ENCODE measurements at places on chromosomes 12 and 14.

DNA sequence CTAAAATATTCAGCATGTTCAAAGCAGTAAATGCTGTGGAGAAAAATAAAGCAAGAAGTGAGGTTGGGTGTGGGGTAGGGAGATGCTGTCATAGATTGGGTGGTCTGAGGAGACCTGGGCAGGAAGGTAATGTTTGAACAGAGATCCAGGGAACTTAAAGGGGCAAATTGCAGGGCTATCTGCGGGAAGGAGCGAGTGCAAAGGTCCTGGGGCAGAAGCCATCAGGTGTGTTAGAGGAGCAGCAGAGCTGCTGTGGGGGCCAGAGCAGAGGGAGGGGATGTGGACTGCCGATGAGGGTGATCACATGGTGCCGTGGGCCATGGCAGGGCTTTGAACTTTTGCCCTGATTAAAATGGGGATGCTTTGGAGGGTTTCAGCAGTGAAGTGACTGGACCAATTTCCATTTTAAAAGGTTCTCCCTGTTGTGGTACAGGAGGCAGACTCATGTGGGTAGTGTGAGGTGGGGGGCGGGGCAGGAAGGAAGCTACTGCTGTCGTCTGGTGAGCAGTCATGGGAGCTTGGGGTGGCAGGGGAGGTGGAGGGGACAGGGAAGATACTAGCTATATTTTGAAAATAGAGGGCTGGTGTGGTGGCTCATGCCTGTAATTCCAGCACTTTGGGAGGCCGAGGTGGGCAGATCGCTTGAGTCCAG, 145.0 kb downstream of the AACS start:
- H3K27me3 ChIP-seq: no peaks in the 10 kb centered on the region
- no peak for DNase-seq
- H3K27ac ChIP-seq: no peak overlapping the region
- H3K4me3 ChIP-seq: no peak overlapping the region

- no peaks in the 10 kb centered on the region for H3K27me3 ChIP-seq
- H3K36me3 ChIP-seq: peaks cover 20% of the 10 kb centered on the region
- peaks cover 19% of the 10 kb centered on the region for H3K4me1 ChIP-seq
- H3K27ac ChIP-seq: peak overlapping the region; percentile 87
- peak; percentile 89 for DNase-seq
- peak overlapping the region; percentile 46 for H3K4me3 ChIP-seq
Observed at GRCh38 chr14:55136885-55137786, 8.1 kb downstream of the LGALS3 start.

DNA sequence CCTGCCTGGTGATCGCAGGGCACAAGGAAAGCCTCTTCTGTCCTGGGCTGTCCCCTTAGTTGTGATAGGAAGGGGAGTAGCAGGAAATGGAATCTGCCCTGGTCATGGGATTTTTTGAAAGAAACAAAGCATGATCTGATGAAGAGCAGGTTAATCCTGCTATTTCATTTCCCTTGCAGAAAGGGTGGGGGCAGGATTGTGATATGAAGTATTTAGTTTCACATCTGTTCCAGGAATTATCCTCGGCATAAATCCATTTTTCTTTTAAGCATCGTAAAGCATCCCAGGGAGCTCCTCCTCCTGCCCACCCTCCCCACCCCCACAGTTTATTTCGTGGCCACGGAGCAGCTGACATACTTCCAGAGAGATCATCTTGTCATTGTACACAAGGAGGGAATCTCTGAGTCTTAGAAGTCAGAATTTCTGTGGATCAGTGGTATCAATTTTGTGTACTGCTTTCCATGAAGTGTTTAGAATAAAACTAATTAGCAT, 53.1 kb downstream of the TGFB3 start:
- H3K4me1 ChIP-seq: no peaks in the 10 kb centered on the region
- no peaks in the 10 kb centered on the region for H3K36me3 ChIP-seq
- no peaks in the 10 kb centered on the region for H3K27me3 ChIP-seq

DNA sequence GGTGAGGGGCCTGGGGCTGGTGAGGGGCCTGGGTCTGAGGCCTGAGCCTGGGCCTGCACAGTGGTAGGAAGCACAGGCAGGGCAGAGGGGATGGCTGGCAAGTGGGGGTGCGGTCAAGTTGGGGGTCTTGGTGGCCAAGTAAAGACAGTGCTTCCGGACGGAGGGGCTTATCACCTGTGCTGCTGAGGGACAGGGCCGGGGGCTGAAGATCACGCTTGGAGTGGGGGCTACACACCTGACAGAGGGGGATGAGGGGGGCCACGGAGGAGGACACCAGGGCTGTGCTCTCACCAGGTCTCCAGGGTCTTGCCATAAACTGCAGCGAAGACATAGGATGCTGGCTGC, 12.2 kb downstream of the TEDC1 start:
- H3K4me1 ChIP-seq: no peaks in the 10 kb centered on the region
- no peak overlapping the region for H3K4me3 ChIP-seq
- H3K27me3 ChIP-seq: no peaks in the 10 kb centered on the region
- no peak overlapping the region for H3K27ac ChIP-seq
- no peak for DNase-seq

- peak overlapping the region; percentile 79 for H3K27ac ChIP-seq
- H3K36me3 ChIP-seq: no peaks in the 10 kb centered on the region
- peak; percentile 99 for DNase-seq
- H3K27me3 ChIP-seq: no peaks in the 10 kb centered on the region
- peaks cover 18% of the 10 kb centered on the region for H3K4me1 ChIP-seq
- H3K4me3 ChIP-seq: no peak overlapping the region
Observed at GRCh38 chr14:69317102-69317755, 57.3 kb downstream of the GALNT16 start.

GRCh38 chr14:61510736-61511557, 184.4 kb upstream of the HIF1A start:
- no peak overlapping the region for H3K4me3 ChIP-seq
- DNase-seq: no peak
- peaks cover 7% of the 10 kb centered on the region for H3K4me1 ChIP-seq
- no peak overlapping the region for H3K27ac ChIP-seq
- no peaks in the 10 kb centered on the region for H3K27me3 ChIP-seq

GRCh38 chr14:34324363-34324795, 137.7 kb downstream of the SPTSSA start:
- no peak overlapping the region for H3K4me3 ChIP-seq
- no peak overlapping the region for H3K27ac ChIP-seq
- H3K4me1 ChIP-seq: no peaks in the 10 kb centered on the region
- H3K27me3 ChIP-seq: no peaks in the 10 kb centered on the region
- no peaks in the 10 kb centered on the region for H3K36me3 ChIP-seq

DNA sequence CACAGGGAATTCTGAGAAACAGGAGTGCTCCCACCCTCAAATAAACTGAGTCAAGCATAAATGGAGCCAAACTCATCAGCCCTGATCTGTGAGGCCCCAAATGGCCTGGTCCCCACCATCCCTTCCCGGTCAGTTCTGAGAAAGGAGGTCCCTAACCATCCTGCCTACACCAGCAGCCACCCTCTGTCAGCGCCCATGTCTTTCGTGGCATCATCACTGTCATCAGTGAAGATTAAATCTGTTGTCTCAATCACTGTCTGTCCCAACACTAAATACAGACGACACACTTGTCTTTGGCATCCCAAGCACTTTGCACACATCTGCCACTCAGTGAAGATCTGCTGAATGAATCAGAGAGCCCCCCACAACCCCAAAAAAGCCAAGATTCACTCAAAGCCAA, 22.4 kb downstream of the VPS37B start:
- H3K4me3 ChIP-seq: no peak overlapping the region
- peaks cover 18% of the 10 kb centered on the region for H3K4me1 ChIP-seq
- no peak overlapping the region for H3K27ac ChIP-seq
- DNase-seq: no peak
- peaks cover 6% of the 10 kb centered on the region for H3K36me3 ChIP-seq

- no peak overlapping the region for H3K27ac ChIP-seq
- no peaks in the 10 kb centered on the region for H3K4me1 ChIP-seq
- H3K36me3 ChIP-seq: no peaks in the 10 kb centered on the region
Observed at GRCh38 chr14:80567905-80568536, 356.7 kb upstream of the DIO2 start.

DNA sequence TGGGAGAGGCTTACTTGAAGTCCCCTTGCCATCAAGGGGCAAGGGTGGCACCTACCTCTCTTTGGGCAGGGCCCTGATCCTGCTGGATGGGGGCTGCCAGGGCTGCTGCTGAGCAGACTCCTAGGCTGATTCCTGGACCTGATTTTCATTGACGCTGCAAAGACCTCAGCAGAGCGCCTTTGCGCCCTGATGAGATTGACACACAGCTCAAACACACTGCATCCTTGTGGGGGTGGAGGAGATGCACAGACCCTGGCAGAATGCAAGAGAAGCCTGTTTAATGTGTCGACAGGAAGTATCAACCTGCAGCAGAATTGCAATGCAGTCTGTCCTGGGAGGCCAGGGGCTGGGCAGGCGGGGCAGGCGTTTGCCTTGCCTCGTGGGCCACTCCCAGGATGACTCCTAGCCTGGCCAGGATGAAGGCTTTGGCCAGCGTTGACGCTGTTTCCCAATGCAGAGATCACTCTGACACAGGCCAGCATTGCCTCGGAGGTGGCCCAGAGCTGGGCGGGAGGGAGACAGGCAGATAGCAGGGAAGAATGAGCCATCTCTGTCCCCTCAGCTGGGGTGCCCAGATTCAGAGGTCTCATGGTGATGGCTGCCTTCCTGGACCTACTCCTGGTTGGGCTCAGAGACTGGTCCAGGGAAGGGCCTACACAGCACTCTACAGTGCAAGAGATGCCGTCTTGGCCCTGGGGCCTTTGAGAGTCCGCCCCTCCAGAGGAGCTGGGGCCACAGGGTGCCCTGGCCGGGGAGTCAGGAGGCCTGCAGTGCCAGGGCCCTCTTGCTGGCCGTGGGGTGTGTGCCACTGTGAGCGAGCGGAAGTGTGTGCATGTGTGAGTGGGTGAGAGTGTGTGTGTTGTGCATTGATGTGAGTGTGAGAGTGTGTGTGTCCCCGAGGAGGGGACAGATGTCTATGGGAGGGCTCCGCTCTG, 108.3 kb downstream of the KIF26A start:
- no peak overlapping the region for H3K27ac ChIP-seq
- H3K36me3 ChIP-seq: no peaks in the 10 kb centered on the region
- H3K4me3 ChIP-seq: no peak overlapping the region
- no peaks in the 10 kb centered on the region for H3K27me3 ChIP-seq
- DNase-seq: no peak
- H3K4me1 ChIP-seq: no peaks in the 10 kb centered on the region

DNA sequence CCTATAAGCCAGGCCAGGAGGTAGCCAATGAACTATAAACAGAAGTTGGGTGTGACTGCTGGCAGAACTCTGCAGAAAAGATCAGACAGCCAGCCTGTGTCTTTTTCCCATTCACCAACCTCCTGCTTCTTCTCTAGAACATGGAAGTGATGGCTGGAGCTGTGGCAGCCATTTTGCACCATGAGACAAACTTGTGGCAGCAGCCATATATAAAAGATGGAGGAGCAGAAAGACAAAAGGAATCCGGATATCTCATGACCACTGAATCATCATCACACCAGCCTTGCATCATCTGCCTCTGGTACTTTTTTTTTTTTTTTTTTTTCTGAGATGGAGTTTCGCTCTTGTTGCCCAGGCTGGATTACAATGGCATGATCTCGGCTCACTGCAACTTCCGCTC, 8.7 kb downstream of the BEGAIN start:
- no peak overlapping the region for H3K4me3 ChIP-seq
- no peaks in the 10 kb centered on the region for H3K4me1 ChIP-seq
- H3K36me3 ChIP-seq: no peaks in the 10 kb centered on the region
- DNase-seq: no peak

DNA sequence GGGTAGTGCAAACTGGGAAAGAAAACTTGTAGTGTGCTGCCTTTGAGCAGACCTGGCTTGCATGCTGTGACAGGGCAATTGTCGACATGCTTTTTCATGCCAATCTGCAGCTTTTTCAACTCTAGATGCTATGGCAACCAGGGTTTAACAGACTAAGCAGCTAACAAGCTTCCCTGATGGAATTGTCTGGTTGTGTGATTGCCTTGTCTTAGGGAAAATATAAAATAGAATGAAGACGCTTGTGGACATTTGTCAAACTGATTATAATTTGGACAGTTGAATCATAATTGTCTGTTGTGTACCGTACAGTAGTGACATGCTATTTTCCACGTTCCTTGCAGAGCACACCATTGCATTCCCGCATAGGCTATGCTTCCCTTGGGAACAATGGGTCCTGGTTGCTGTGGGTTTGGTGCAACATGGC, 113.0 kb downstream of the FOXG1 start:
- H3K4me1 ChIP-seq: no peaks in the 10 kb centered on the region
- no peak overlapping the region for H3K27ac ChIP-seq
- no peak overlapping the region for H3K4me3 ChIP-seq

DNA sequence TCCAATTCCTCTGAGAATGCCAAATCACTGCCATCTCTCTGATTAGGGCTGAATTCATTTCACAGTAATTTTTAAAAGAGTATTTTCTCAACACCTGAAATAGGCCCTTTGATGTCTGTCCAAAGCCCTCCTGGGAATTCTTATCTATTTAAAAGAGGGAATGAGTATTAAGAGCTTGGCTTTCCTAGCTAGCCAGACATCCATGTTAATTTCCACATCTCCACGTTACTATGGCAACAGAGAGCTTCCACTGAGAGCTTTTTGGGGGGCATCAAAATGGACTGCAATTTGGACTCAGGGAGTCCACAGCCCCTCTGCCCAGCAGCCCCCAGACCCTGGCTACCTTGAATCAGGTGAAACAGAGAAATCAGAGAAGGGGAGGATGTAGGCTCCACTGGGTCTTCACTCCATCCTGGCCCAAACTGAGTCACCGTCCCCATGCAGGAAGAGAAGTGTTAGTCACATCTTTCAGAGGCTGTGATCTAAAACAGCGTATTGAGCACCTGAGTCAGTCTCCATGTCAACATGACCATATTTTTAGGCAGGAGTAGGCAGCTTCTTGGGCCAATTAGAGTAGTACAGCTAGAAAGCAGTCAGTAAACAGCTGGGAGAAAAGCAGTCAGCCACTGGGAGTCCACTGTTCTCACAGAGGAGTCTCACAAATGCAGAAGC, 7.0 kb upstream of the FICD start:
- no peak overlapping the region for H3K27ac ChIP-seq
- H3K4me3 ChIP-seq: no peak overlapping the region
- no peaks in the 10 kb centered on the region for H3K4me1 ChIP-seq
- no peak for DNase-seq
- no peaks in the 10 kb centered on the region for H3K36me3 ChIP-seq

- H3K4me3 ChIP-seq: no peak overlapping the region
- no peaks in the 10 kb centered on the region for H3K4me1 ChIP-seq
- no peaks in the 10 kb centered on the region for H3K27me3 ChIP-seq
- H3K36me3 ChIP-seq: no peaks in the 10 kb centered on the region
- DNase-seq: no peak
- H3K27ac ChIP-seq: no peak overlapping the region
Observed at GRCh38 chr14:61640158-61641136, 54.9 kb upstream of the HIF1A start.

DNA sequence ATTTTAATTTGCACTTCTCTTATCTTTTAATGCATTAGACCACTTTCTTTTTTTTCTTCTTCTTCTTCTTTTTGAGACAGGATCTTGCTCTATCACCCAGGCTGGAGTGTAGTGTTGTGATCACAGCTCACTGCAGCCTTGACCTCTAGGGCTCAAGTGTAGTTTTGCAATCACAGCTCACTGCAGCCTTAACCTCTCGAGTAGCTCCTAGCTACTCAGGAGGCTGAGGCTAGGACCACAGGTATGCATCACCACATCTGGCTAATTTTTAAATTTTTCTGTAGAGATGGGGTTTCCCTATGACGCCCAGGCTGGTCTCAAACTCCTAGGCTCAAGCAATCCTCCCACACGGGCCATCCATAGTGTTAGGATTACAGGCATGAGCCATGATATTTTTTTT, 12.7 kb downstream of the TMED8 start:
- H3K27me3 ChIP-seq: no peaks in the 10 kb centered on the region
- no peak for DNase-seq
- no peak overlapping the region for H3K4me3 ChIP-seq
- H3K36me3 ChIP-seq: no peaks in the 10 kb centered on the region
- H3K27ac ChIP-seq: no peak overlapping the region

All from fibroblast of lung (primary cell).